ENCODE measurements at places on chromosomes 16 and 17. TPM values are rescaled to one million over a fixed set of nuclear protein-coding genes. Genes with fewer than 3 reads are reported as not detected.

ST6GALNAC2 gene
- total RNA-seq = 0.51 TPM

TMIGD1 gene
- total RNA-seq = not detected

TCAP gene
- 1.4 TPM for total RNA-seq

ST6GALNAC1 gene
- total RNA-seq = 0.14 TPM

CACNG4 gene
- total RNA-seq = 11.8 TPM
